ENCODE measurements at places on chromosomes 3 and 15.

DNA sequence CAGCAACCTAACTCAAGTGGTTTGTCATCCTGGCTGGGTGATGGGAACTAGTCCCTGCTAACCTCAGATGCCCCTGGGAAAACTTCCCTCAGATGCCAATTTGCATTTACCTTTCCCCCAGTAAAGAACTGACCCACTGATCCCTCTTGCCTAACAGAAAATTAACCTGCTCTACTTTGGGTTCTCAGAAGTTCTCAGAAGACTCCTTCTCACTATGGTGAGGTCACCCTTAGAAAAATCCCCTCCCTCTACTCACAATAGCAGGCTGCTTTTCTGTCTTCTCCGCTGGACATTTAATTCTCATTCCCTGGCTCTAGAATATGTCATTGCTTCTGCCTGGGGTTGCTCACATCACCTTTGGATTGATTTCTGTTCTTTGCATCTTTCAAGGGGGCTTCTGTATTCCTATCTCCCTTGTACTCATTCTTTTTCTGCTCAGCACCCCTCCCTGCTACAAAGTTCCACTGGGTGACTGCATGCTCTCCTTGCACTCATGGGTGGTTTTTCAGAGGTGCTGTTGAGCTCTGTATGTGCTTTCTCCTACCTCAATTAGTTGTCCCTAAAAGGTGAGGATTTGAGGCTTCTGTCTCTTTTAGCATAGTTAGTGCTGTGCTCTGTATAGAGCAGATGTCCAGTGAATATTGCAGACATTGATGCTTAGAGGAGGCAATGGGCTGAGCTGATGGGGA lies 869 bp downstream of the PLA1A start:
- no peak for DNase-seq

DNA sequence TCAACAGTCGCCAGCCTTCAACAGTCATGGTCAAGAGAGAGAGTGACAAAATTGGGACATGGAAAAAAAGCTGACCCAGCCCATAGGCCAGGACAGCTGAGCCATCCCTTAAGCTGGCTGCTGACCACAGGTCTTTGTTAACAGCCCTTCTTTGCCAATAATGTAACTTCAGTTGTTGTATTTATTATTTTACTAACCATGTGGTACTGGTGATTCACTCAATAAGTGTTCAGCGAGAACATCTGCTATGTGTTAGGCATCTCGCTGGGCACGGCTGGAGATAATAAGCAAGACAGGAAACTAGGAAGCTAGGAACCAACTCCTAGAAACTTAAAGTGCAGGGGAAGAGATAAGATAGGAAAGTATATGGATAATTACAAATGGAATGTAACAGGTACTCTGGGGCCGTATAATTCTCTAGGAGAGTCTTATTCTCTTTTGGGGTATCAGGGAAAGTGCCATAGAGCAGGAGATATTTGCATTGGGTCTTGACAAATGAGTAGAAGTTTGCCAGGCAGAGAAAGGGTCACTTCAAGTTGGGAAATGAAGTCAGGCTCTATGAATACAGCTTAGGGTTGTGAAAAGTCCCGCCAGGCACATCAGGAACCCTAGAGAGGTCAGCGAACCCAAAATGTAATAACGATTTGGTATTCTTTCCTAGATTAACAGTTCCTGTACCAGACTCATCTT lies 84.0 kb upstream of the TRA2B start:
- no peak for DNase-seq

DNA sequence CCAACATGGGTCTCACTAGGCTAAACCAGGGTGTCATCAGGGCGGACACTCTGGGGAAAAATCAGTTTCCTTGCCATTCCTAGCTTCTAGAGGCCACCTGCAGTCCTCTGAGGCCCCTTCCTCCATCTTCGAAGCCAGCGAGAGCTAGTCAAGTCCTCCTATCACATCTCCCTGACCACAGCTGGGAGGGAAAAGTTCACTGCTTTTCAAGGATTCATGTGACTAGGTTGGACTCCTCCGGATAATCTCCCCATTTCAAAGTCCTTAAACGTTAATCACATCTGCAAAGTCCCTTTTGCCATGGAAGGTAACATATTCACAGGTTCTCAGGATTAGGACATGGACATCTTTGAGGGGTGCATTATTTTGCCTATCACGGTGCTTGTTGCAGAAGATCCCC lies 35.9 kb upstream of the MAP3K13 start:
- no peak for DNase-seq

GRCh38 chr3:8884630-8885290 lies 78.5 kb downstream of the RAD18 start:
- DNase-seq = no peak

- no peak for DNase-seq
Observed at GRCh38 chr15:69026355-69026754, 11.9 kb downstream of the NOX5 start.

- no peak for DNase-seq
Observed at GRCh38 chr15:51260202-51260601, 78.2 kb downstream of the CYP19A1 start.

GRCh38 chr3:117602058-117602644 lies 892.6 kb downstream of the TUSC7 start:
- no peak for DNase-seq

- no peak for DNase-seq
Observed at GRCh38 chr3:195337747-195338146, 66.8 kb upstream of the XXYLT1 start.

GRCh38 chr15:63134245-63134985 lies 12.8 kb downstream of the LACTB start:
- DNase-seq = no peak

GRCh38 chr3:77160931-77161497 lies 121.1 kb downstream of the ROBO2 start:
- DNase-seq = no peak

GRCh38 chr3:152969557-152970300 lies 134.8 kb downstream of the P2RY1 start:
- no peak for DNase-seq

DNA sequence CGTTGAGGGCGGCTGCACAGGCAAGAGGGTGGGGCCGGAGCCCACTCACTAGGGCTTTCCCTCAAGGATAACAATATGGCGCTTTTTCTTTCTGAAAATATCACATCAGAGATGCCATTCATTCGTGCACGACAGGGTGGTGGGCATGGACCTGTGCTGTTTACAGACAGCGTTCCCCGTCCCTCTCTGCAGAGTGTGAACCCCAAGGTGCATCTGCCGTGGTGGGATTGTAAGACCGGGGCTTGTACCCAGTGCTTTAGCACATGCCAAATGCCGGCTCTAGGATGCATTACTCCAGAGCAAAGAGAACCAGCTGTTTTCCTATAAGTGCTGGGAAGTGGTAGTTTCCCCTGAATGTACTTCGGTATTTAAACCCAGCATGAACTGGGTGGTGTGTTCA lies 37.0 kb downstream of the CHDH start:
- no peak for DNase-seq

DNA sequence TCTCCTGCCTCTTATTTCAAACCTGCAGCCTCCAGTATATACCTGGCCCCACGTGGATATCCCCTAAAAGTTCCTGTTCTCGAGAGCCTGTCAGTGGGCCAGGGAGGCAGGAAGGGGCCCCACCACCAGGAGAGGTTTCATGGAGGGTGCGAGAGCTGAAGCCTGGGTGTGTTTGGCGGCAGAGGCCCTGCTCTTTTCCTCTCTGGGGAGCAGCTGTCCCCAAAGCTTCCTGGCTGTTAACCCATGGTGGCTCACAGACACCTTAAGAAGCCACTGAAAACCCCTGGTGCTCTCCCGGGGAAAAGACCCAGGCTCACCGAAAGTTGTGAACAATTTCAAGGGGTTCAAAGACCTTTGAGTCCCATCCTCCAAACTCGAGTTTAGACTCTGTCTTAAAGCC lies 1.1 kb downstream of the PRRT3 start:
- no peak for DNase-seq

DNA sequence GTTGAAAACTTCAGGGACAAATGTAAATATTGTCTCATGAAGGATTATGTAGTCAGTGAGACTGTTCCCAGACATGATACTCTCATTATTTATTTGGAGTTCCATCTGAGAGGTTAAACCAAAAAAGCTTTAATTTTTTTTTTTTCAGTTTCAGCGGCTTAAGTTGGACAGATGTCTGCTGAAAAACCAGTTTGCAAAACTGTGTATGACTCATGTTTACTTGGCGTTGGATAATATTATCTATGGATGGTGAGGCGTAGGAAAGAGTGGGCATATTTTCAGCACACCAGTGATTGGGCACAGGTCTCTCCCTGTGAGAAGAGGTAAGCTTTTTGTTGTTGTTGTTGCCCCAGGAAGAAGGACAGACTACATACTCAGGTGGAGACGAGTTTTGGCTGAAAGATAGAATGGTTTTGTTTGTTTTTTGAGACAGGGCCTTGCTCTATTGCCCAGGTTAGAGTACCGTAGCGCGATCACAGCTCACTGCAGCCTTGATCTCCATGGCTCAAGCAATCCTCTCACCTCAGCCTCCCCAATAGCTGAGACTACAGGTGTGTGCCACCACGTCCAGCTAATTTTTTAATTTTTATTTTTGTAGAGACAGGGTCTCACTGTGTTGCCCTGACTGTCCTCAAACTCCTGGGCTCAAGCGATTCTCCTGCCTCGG lies 16.4 kb upstream of the ANXA2 start:
- DNase-seq = no peak

DNA sequence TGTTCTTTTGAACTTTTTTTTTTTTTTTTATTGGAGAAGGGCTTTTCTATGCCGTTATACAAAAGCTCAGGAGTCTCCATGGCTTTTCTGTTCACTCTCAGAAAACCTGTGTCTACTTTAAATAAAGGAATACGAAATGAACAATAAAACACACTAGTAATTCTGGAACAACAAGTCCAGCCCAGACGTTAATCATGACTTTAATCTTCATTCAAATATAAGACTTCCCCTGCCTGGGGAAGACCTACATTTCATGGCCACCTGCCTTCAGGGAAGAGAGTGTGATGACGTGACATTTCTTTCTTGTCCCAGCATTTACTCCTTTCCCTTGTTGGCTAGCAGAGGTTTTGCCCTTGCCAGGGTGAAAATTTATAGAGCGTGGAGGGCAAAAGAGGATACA lies 564.5 kb downstream of the PDCD6IP start:
- DNase-seq = no peak

DNA sequence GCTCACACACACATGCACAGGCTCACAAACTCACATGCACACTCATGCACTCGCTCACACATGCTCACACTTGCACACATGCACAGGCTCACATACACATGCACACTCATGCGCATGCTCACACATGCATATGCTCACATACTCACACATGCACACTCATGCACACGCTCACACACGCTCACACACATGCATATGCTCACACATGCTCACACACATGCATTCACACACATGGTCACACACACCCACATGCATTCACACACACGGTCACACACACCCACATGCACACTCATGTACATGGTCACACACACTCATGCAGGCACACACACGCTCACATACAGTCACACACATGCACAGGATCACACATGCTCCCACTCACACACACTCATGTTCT lies 132.8 kb upstream of the SMAD3 start:
- DNase-seq = no peak

DNA sequence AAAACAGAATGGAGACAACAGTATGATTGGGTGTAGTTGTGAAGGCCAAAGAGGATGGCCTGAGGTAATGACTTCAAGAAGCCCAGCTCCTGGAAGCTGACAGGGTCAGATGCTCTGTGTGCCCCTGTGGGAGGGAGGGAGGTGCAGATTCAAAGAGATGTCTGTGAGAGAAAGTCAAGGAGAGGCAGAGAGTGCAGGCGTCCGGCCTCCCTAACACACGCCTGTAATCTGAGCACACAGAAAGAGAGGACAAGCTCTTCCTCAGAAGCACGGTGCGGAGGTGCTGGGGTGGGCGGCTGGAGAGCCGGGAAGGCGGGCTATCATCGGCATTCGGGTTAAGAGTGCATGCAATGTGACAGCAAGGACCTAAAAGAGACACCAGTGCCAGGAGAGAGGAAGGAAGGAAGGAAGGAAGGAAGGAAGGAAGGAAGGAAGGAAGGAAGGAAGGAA lies 238.2 kb upstream of the HES1 start:
- DNase-seq = no peak

DNA sequence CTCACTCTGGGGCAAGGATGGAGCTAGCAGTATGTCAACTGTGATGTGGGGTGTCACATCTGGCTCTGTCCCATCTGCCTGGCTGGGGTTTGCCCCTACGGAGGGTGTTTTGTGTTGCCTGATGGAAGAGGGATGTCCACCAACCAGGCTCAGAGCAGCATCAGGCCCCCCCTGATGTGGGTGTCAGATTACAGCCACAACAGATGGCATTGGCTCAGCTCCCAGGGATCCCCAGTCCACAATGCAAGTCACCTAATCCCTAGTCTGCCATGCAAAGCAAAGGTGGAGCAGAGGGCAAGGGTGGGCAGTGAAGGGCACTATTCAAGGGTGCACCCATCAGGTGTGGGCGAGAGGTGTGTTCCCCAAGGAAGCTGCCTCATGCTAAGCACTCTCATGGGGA lies 48.9 kb upstream of the AMOTL2 start:
- DNase-seq = no peak

GRCh38 chr3:41569632-41570305 lies 370.5 kb downstream of the CTNNB1 start:
- DNase-seq = no peak

- no peak for DNase-seq
Observed at GRCh38 chr3:77081240-77081661, 41.4 kb downstream of the ROBO2 start.

Measured in T-helper 9 cell (primary cell).